ENCODE measurements at places on chromosomes 4 and X.
A peak's percentile ranks its signal among the peaks of the same experiment; 100 is the strongest.

GRCh38 chrX:137387646-137388045 lies 178.3 kb upstream of the ZIC3 start:
- DNase-seq, result no peak

DNA sequence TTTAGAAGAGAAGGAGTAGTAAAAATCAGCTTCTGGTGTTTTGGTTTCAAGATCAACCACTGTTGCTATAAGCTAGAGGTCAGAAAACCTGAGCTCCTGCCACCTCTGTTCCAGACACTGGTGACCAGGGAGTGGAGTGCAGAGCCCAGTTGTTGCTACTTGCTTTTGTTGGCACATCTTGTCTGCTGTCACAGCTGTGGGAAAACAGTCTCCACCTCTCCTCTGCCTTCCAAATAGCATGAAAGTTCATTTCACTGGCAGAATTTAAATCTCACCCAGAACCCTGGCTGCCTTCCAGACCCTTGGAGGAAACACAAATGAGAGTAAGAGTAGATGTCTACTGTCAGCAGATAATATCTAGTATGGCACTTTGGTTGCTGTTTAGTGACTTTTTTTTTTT lies 297.5 kb upstream of the KLF3 start:
- no peak for DNase-seq

GRCh38 chr4:110501826-110502225 lies 25.9 kb downstream of the ENPEP start:
- DNase-seq, result no peak

DNA sequence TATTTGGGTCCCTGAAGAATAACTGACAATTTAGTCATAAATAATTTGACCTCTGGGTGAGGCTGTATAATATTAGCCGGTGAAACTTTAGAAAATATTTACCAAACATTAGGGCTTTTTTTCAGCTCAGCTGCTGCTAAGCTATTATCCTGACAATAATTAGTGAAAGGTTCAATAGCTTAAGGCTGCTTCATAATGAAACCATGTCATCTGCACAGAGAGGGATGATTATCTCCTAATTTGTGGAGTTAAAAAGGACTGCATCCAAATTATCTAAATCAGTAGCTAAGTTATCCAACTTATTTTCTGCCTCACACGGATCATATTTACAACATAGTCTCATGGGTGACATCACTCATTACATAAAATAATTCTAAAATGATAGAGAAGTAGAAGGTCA lies 1249.8 kb downstream of the RAPGEF2 start:
- DNase-seq, result no peak

DNA sequence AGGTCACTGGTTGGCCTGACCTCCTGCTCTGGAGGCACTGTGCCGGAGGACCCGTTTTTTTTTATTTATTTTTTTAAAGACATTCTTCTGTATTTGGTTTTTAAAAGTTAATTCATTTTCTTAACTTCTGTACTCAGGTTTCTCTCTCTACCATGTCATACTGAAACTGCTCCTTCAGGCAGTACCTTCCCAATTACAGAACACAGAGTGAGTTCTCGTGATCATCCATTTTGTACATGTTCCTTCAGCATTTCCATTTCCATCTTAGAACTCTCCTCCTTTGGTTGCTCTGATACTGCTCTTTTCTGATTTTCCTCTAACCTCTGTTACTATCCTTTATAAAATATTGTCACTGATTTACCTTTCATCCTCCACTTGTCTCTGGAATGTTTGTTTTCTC lies 17.9 kb downstream of the UBE2K start:
- DNase-seq, result no peak

DNA sequence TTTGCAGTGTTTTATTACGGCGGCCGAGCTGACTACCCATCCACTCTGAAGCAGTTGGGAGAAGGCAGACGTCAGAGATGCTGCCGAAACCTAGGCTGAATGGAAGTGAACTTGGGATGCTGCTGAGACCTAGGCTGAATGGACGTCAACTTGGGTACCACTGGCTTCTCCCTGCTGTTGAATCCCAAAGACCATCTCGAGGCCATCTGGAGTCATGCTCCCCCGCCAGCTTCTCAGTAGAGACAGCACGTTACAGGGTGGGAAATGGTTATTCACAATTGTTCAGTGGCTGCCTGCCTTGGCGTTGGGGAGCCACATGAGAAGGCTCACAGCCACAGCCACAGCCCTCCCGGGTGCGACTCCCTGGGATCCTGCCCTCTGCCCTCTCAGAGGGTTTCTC lies 40.9 kb downstream of the P2RY8 start:
- no peak for DNase-seq

GRCh38 chrX:152819266-152819665 lies 11.3 kb downstream of the CETN2 start:
- DNase-seq, result no peak

GRCh38 chr4:6991771-6992557 lies 51.2 kb upstream of the TADA2B start:
- DNase-seq, result no peak

DNA sequence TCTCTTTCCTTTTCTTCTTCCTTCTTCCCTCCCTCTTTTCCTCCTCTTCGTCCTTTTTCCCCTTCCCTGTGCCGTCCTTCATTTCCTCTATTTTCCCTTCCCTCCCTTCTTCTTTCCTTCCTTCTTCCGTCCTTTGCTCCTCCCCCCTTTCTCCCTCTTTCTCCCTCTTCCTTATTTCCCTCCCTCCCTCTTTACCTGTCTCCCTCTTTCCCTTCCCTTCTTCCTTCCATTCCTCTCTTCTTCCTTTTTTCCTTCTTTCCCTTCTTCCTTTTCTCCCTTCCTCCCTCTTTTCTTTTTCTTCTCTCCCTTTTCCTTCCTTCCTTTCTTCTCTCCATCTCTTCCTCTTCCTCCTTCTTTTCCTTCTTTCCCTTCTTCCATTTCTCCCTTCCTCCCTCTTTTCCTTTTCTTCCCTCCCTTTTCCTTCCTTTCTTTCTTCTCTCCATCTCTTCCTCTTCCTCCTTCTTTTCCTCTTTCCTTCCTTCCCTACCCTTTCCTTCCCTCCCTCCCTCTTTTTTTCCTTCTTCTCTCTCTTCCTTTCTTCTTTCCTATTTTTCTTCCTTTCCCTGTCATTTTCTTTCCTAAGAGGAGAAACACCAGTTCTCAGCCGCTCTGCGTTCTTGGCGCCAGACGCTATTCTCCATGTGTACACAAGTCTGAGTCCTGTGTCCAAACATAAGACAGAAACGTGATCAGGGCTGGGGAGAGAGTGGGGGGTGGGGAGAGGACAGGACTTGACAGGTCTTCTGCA lies 597.1 kb downstream of the MID1IP1 start:
- no peak for DNase-seq

GRCh38 chr4:110196871-110197528 lies 1.4 kb downstream of the ELOVL6 start:
- DNase-seq, result peak; percentile 56

DNA sequence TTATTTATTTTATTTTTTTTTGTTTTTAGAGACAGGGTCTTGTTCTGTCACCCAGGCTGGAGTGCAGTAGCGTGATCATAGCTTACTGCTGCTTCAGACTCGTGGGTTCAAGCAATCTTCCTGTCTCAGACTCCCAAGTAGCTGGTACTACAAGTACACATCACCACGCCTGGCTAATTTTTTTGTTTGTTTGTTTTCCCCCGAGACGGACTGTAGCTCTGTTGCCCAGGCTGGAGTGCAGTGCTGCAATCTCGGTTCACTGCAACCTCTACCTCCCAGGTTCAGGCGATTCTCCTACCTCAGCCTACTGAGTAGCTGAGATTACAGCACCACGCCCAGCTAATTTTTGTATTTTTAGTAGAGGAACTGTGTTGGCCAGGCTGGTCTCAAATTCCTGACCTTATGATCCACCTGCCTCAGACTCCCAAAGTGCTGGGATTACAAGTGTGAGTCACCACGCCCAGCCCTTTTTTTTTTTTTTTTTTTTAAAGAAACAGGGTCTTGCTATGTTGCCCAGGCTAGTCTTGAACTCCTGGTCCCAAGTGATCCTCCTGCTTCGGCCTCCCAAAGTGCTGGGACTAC lies 32.2 kb downstream of the COPS4 start:
- DNase-seq, result no peak

- no peak for DNase-seq
These were observed 41.8 kb upstream of the AP1AR start for GRCh38 chr4:112189754-112190153.

DNA sequence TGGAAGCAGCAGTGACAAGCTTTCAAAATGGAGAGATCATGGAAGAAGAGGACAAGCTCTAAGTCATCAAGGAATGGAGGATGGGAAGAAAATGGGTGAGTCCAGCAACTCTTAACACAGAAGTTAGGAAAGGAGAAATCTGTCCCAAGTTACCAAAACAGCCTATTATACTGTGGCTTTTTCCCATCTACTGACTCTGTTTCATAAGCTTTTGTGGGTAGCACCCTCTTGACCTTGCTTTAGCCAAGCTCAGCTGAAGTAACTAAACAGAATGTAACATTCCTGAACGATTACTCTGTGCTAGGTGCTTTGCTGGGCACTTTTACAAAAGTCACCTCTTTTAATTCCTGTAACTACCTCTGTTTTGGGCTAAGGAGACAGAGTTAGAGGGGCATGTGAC lies 54.9 kb downstream of the MAP7D2 start:
- no peak for DNase-seq

DNA sequence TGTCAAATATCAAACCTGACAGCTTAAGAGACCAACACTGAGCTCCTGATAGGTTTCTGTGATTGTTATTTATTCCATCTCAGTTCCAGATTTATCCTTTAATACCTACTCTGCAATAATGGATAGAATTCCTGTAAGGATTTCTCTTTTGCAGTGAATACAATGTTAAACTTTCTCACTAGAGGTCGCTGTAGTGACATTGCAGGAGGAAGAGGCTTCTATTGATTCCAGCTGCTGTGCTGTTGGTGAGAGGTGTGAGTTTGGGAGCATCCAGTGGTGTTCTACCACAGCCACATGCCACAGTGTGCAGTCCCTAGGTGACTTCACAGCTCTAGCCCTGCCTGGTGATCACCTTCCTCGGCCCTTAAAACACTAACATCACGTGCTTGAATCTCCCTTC lies 34.6 kb upstream of the DCAF8L2 start:
- DNase-seq, result no peak

Data from activated T-helper 9 cell treated with anti-CD3 and anti-CD28 coated beads, Interleukin-2, amount 50 U/mL, for 16 hours (primary cell).